Neural crest cell (in vitro differentiated cells): ENCODE measurements at places on chromosomes 11 and 22. TPM values are rescaled to one million over a fixed set of nuclear protein-coding genes. Genes with fewer than 3 reads are reported as not detected.

RAG2 gene
- 0.39 TPM in 1 of 2 replicates, not detected in the other for total RNA-seq

PRG3 gene
- total RNA-seq, result not detected in 2 replicates

GNAZ gene
- 25.2 and 25.5 TPM in 2 replicates for total RNA-seq

KIF18A gene
- 27.6 and 28.2 TPM in 2 replicates for total RNA-seq

FAM180B gene
- total RNA-seq, result 0.35 and 0.50 TPM in 2 replicates

SCGB2A2 gene
- total RNA-seq, result not detected in 2 replicates

SIAE gene
- 5.3 and 5.9 TPM in 2 replicates for total RNA-seq

GRCh38 chr11:117199053-117199915 lies at the start of gene TAGLN:
TSS of gene TAGLN (plus strand) at chr11:117199370. CDS start at chr11:117203014, 3,644 bp downstream.
- H3K36me3 ChIP-seq, result peaks cover 5% of the 10 kb centered on the region
- H3K27me3 ChIP-seq, result peaks cover 13% of the 10 kb centered on the region
- H3K4me3 ChIP-seq, result peak within 1 kb of the TSS; percentile 57
- peak within 1 kb of the TSS; percentile 19 for H3K27ac ChIP-seq

DNA sequence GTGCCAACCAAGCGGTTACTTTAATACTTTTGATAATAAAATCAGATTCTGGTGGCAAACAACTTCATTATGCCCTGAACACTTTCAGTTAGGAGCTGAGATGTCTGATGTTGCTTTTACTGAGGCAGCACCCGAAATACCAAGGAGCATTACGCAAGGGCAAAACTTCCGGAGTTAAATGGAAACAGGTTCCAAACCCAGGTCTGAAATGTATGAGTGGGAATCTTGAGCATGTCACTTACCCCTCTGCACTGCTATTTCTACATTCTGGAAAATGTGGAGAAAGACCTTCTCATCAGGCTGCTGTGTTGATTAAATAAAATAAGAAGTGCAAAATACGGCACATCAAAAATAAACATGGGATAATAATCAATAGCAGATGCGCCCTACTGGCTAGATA lies 315.1 kb downstream of the LARGE1 start:
- DNase-seq, result no peak
- H3K36me3 ChIP-seq, result peaks cover 17% of the 10 kb centered on the region
- H3K4me3 ChIP-seq, result no peak overlapping the region
- peaks cover 5% of the 10 kb centered on the region for H3K27me3 ChIP-seq
- peaks cover 23% of the 10 kb centered on the region for H3K4me1 ChIP-seq
- no peak overlapping the region for H3K27ac ChIP-seq

GRCh38 chr22:38886333-38886732 lies 14.3 kb upstream of the CBX6 start:
- H3K36me3 ChIP-seq, result no peaks in the 10 kb centered on the region
- peaks cover 1% of the 10 kb centered on the region for H3K4me1 ChIP-seq
- H3K4me3 ChIP-seq, result no peak overlapping the region

DNA sequence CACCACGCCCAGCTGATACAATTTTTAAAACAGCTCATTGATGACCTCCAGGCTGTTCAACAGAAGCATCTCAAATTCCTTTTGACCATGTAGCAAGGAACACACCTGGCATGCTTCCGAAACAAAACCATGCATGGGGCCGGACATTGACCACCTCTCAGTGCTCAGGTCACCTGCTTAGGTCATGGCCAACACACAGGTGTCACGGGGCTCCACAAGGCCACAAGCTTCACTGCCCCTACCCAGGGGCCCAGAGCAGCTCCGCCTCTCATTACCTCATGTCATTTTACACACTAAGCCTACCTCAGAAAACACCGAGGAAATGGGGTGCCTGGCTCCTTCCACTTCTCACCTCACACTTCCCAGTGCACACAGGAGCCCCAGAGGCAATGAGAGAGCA lies 26.6 kb downstream of the YPEL1 start:
- no peak overlapping the region for H3K27ac ChIP-seq
- DNase-seq, result no peak
- no peak overlapping the region for H3K4me3 ChIP-seq
- no peaks in the 10 kb centered on the region for H3K27me3 ChIP-seq

DNA sequence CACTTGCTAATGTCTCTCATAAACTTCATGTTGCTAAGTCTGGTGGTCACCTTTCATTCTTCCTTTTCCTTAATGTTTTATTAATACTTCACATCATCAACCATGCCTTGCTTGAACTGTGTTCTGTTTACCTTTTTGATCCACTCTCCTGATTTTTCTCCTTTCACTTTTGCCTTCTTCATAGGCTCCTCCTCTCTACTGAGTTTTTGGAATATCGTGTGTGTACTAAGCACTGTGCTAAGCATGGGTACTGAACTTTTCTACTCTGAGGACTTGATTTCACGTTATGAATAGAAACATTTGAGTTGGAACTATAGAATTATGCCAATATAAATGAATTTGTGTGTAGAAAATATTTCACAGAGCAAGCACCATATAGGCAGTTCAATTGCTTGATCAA lies 90.6 kb downstream of the ATM start:
- peaks cover 14% of the 10 kb centered on the region for H3K36me3 ChIP-seq
- H3K4me1 ChIP-seq, result no peaks in the 10 kb centered on the region
- no peak overlapping the region for H3K4me3 ChIP-seq
- H3K27ac ChIP-seq, result no peak overlapping the region
- no peak for DNase-seq

DNA sequence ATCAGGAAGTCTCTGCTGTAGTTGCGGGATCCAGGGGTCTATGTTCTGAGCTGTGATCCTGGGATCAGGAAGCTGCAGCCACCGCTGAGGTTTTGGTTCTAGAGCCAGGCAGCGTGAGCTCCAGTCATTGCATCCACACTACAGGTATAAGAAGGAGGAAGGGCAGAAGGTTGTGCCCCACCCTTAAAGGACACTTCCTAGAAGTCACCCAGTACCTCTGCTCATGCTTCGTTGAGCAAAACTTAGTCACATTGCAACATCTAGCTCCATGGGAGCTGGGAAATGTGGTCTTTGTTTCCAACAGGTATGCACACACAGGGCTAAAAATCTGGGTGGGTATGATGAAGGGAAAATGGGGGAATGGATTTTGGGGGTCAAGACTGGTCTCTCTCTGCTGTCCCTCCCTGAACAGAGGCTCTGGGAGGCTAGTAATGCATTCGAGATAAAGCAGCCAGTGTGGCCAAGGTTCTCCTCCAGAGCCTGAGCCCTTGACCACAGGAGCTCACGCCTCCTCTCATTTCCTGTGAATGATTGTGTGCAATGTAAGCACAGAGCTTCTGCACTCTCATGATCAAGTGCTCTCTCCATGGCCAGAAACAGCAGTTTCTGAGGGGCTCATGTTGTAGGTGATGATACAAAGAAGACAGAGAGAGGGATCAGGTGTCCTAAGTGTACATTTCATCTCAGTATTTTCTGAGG lies 86.8 kb upstream of the OR4B1 start:
- no peak for DNase-seq
- H3K4me1 ChIP-seq, result peaks cover 12% of the 10 kb centered on the region
- no peak overlapping the region for H3K4me3 ChIP-seq
- no peak overlapping the region for H3K27ac ChIP-seq
- H3K36me3 ChIP-seq, result peaks cover 20% of the 10 kb centered on the region
- no peaks in the 10 kb centered on the region for H3K27me3 ChIP-seq

DNA sequence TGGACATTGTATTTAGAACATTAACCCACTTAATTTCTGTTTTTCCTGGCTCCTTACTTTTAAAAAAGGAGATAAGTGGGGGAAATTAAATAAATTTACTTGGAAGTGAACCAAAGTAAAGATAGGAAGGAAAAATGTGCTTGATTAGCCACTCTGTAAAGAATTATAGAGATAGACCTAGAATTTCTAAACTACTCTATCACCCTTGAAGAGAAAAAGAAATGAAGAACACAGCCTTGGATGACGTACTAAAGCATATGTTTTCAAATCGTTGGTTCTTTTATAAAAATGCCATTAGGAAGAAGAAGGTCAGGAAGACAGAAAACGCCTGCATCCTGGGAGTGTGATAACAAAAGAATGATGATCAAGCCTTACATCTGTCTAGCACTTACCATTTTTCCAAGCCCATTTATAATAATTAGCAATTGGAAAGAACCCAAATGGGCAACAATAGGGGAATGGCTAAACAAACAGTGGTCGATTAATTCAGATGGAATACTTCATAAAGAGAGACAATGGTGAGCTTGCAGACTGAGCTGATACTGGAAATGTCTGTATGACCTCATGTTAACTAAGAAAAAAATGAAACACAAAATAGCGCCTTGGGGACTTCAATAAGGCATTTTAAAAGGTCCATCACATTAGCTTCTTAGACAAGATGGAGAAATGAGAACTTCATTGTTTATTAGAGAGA lies 81.0 kb upstream of the LRRC55 start:
- no peaks in the 10 kb centered on the region for H3K36me3 ChIP-seq
- peaks cover 9% of the 10 kb centered on the region for H3K4me1 ChIP-seq
- H3K4me3 ChIP-seq, result no peak overlapping the region
- no peak for DNase-seq

- DNase-seq, result no peak
- H3K36me3 ChIP-seq, result no peaks in the 10 kb centered on the region
- H3K27me3 ChIP-seq, result peaks cover 2% of the 10 kb centered on the region
- H3K27ac ChIP-seq, result no peak overlapping the region
These were observed 174.5 kb downstream of the CEP164 start for GRCh38 chr11:117502015-117502778.

GRCh38 chr22:29609139-29609538 lies 5.7 kb downstream of the NF2 start:
- no peak overlapping the region for H3K4me3 ChIP-seq
- peaks cover 13% of the 10 kb centered on the region for H3K36me3 ChIP-seq
- no peak overlapping the region for H3K27ac ChIP-seq
- no peak for DNase-seq

DNA sequence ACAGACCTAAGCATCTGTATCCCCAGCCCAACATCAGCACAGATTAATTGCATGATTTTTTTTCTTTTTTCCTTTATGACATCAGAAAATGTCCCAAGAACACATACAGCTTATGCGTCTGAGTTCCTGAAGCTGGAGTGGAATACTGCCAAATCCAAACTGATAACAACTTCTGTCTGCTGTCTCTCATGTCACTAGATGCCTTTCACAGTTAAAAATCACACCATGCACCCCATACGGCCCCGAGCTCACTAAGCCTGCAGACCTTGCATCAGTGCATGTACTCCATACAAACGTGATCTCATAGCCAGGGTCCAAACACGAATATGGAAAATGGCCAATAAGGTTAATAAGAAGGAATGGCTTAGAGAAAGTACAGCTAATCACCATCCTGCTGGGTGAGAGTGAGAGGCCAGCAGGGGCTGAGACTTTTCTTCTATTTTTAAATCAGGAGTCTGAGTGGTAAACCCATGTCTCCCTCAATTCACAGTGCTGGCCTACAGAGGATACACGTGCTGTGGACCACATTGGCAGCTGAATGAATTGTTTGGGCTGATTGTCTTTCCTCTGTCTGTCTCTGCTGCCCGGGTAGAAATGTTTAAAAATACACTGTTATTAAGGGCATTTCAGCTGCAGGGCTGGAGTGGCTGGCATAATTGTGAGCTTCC lies 350.6 kb upstream of the RAG2 start:
- peaks cover 2% of the 10 kb centered on the region for H3K27me3 ChIP-seq
- no peak overlapping the region for H3K27ac ChIP-seq
- no peaks in the 10 kb centered on the region for H3K4me1 ChIP-seq
- H3K4me3 ChIP-seq, result no peak overlapping the region
- DNase-seq, result no peak

DNA sequence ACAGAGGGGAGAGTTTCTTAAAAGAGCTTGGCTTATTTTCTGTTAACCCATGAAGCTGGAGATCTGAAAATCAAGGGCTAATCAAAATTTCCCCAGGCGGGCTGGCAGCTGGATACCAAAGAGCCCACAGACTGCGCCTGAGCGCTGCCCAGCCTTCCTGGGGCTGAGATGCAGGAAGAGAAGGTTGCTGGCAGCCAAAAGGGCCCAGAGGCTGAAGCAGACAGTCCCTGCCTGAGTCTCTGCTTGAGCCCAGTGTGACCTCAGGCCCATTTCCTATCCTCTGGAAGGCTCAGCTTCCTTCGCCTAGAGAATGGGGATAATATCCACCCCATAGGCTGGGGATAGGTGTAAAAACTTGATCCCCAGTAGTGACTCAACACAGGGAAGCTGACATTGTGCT lies 49.1 kb downstream of the ARRB1 start:
- DNase-seq, result no peak
- H3K4me3 ChIP-seq, result no peak overlapping the region
- H3K4me1 ChIP-seq, result peaks cover 6% of the 10 kb centered on the region
- H3K27ac ChIP-seq, result no peak overlapping the region
- no peaks in the 10 kb centered on the region for H3K27me3 ChIP-seq

DNA sequence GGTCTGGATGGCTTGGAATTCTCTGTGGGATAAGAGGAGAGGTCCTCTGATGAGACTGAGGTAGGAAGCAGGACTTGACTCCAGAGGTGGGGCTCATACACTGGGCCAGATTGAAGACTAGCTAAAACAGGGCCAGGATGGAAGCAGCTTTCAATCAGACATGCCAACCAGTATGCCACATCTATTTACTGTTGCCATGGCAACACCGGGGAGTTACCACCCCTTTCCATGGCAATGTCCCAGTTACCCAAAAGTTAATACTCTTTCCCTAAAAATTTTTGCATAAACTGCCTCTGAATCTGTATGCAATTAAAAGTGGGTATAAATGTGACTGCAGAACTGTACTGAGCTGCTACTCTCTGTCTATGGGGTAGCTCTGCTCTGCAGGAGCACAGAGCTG lies 247.5 kb upstream of the ZBED5 start:
- no peak overlapping the region for H3K27ac ChIP-seq
- no peaks in the 10 kb centered on the region for H3K36me3 ChIP-seq
- H3K27me3 ChIP-seq, result no peaks in the 10 kb centered on the region
- H3K4me1 ChIP-seq, result no peaks in the 10 kb centered on the region
- H3K4me3 ChIP-seq, result no peak overlapping the region

DNA sequence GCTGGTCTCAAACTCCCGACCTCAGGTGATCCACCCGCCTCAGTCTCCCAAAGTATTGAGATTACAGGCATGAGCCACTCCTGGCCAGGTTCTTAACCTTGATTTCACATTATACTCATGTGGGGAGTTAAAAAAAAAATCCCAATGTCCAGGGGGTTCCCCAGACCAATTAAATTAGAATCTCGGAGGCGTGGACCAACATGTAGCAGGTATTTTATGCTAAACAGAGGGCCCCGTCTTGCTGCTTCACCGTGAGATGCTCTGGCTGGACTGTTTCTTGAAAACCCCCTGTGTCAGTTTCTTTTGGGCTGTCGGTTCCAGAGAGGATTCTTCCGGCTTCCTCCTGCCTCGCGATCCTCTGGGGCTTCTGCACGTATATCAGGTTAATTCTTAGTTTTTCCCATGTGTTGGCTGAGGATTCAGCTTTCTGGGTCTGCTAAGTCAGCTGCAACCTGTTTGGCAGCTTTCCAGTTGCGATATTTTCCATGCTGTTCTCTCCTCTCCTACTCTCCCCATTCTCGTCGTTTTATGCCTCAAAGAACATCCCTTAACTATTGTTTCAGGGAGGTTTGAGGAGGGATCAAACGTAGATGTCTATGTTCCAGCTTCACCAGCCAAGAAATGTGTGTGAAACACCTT lies 50.6 kb upstream of the ACCSL start:
- no peaks in the 10 kb centered on the region for H3K36me3 ChIP-seq
- H3K4me1 ChIP-seq, result peaks cover 4% of the 10 kb centered on the region
- no peak overlapping the region for H3K27ac ChIP-seq
- DNase-seq, result no peak
- H3K4me3 ChIP-seq, result no peak overlapping the region

- peaks cover 5% of the 10 kb centered on the region for H3K4me1 ChIP-seq
- DNase-seq, result no peak
- H3K27me3 ChIP-seq, result no peaks in the 10 kb centered on the region
- no peak overlapping the region for H3K4me3 ChIP-seq
- H3K27ac ChIP-seq, result no peak overlapping the region
These were observed 430.3 kb downstream of the AASDHPPT start for GRCh38 chr11:106507645-106508306.
